ENCODE measurements at places on chromosomes 16 and 17. TPM values are rescaled to one million over a fixed set of nuclear protein-coding genes. Genes with fewer than 3 reads are reported as not detected.

- DNase-seq = no peak
Measured at GRCh38 chr16:52076801-52077201, 470.1 kb downstream of the TOX3 start.

DNA sequence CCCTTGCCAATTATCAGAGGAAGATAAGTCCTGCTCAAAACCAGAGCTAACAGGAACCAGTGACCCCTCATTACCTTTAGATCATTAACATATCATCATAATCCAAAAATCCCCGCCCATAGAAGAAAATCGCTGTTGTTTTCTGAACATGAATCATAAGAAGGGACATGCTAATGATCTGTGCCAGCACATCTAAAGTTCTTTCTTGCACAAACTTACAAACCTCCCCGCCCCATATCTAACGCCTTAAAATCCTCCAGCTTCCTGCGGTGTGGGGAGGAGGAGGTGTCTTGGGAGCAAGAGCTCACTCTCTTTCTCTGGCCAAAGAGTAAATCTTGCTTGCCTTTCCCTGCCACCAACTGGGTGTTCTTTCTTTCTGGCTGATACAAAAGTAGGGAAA, 78.3 kb downstream of the IRX3 start:
- no peak for DNase-seq

DNA sequence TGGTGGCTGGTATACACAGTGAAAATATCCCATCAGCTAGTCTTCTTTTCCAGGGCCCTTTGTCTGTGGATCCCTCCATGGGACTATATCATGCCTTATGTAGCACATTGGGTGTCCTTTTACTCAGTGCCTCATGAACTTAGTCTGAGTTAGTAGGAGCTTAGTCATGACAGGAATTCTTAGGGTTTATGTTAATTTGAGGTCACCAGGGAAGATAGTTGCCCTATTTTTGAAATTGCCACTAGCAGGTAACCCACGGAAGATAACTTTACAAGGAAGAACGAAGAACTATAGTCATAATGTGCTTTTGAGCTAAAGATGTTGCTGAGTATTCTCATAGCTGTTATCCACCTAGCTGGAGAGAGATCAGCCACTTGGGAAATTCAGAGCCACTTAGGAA, 14.8 kb upstream of the PLK1 start:
- no peak for DNase-seq

- no peak for DNase-seq
Measured at GRCh38 chr17:51995797-51996403, 162.6 kb downstream of the CA10 start.

- DNase-seq = no peak
Measured at GRCh38 chr17:73208139-73208827, 15.4 kb downstream of the COG1 start.

DNA sequence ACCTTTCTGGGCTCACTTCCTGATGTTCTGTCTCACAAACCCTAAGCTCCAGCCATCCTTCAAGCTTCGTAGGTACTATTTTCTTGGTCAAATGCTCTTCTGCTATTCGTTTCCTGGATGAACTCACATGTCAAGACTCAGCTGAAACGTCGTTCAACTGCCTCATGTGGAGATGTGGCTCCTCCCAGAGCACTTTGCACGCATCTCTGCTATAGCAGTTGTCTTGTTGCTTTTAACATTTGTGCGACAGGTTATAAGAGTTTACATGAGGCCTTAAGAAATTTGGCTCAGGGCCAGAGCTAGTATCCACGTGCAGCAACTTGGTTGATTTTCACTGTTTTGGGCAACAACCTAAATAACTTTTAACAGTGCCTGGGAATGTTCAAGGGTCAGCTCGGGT, 2.8 kb upstream of the KRT40 start:
- no peak for DNase-seq

- no peak for DNase-seq
Measured at GRCh38 chr17:72515291-72516065, 394.7 kb downstream of the SOX9 start.

DNA sequence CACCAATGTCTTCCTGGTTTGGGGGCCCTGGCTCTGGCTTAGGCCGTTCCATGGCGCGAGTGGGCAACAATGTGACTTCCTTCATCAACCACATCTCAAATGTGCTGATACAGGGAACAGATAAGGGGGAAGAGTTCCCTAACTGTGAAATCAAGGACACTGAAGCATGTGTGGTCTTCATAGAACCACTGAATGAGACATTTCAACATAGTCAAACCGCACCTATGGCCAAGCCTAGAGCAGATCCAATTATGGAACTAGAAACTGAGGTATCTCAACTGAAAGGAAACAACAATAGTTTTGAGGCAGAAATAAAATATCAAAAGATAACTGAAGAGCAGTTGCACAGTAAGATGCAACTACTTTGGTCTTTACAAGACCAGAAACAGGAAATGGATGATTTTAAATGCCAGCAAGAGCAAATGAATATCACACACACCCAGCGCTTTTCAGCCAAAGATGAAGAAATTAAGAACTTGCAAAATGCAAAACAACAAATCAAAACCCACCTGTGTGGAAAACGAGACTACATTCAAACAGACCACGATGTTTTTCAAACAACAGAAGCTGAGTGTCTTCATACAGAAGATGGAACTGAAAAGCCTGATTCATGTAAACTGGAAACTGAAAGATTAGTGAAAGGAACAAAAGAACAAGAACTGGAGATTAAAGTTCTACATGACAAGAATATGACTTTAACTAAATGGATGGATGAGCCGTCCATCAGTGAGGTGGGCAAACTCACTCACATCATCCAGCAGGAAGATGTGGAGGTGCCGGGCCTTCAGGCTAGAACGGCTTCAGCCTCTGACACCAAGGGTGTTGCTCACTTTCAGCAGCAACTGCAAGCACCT, 18.1 kb upstream of the LCMT1 start:
- no peak for DNase-seq

DNA sequence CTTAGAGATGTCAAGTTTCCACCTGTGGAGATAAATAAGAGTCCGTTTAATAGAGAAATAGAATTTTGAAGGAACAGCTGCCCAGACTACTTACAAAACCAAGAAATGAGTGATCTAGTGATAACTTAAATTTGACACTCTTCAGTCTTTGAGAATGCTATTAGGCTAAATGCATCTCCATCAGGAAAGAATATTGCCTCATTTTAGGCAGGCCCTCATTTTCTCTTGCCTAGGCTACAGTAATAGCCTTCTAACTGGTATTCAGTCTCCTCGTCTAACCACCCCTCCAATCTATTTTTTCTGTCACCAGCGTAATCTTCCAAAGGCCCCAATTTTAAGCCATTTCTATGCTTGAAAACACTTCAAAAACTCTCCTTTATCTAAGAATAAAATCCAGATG, 537.8 kb upstream of the CA10 start:
- DNase-seq = no peak

GRCh38 chr17:38427160-38427949, 909 bp upstream of the ARHGAP23 start:
- no peak for DNase-seq

DNA sequence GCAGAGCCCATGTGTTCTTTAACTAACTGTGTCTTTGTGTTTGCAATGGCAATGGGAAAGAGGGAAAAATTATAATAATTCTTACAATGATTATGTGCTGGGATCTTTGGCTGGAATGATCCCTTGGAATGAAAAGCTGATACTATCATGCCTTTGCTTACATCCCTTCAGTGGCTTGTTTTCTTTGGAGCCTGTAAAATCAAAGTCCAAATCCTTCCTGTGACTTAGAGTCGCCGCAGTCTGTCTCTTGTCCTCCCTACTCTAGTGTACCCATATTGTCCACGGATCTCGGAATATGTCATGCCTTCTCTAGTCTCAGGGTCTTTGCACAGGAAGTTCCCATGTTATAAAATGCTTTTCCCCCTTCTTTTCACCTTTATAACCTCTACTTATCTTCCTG, 111.7 kb upstream of the MAF start:
- DNase-seq = no peak

DNA sequence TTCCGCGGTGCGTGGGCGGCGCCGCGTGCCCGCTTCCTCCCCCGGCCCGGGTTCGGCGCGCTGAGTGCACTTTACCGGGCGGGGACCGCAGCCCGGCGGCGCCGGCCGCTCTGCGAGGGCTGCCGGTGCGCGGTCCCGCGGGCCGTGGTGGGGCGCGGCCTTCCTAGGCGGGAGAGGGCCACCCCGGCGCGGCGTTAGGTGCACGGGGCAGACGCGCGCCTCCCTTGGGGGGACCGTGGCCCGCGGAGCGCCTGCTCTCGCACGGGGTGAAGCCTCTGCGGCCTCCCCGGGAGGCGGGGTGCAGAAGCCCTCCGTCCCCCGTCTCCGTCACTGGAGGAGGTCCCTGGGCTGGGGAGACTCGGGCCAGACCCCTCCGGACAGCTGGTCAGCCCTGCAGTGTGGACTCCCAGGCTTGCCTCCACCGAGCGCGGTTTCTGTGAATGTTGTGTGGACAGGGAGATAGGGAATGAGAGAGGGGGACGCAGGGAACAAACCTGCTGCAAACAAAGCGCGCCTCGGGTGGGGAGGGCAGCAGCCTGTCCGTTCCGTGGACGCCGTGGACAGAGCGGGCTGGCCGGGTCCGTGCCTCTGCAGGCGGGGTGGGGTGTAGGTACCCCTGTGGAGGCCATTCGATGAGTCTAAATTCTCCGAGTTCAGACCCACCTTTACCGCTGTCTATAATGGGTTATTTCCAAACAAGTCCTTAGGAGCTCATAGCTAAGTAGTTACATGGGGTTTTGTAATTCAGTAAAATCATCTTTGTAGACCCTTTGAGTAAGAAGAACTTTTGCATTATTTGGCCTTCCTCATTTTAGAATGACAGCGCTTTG, 721 bp downstream of the TBCD start:
- DNase-seq = no peak

GRCh38 chr17:50462446-50462845, 6.2 kb downstream of the CHAD start:
- DNase-seq = no peak

DNA sequence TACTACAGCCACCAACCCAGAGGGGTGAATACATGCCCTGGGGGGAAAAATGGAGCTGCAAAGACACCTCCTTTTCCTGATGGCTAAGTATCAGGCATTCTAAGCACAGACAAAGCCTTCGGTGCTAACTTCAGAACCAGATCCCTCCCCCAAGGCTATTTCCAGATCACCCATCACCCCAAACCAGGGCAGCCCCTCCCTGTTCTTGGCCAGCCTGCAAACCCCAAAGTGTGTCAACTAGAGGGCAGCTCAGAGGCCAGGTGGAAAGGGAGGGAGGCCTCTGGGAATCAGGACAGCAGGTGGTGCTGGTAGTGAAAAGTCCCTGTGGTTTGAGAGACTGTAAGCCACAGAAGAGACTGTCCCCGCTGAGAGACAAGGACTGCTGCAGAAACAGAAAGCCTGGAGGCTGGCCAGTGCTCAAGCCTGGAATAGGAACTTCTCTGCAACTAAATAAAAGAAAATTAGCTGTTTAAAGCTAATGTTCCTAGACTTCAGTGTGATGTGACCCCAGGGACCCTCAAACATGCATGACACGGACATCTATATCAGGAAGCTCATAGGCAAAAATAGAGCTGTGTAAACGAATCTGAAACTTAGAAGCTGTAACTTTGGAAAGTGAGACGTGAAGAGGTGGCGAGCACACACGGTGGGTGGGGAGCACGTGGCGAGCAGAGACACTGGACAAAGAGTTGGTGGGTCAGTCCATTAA, 9.1 kb downstream of the TUBG1 start:
- peak; percentile 10 for DNase-seq

- no peak for DNase-seq
Measured at GRCh38 chr17:74691151-74691550, 21.6 kb downstream of the CD300LF start.

GRCh38 chr16:89395150-89396142, 94.9 kb downstream of the ANKRD11 start:
- DNase-seq = no peak

GRCh38 chr16:23902034-23902747, 66.4 kb downstream of the PRKCB start:
- no peak for DNase-seq

- peak; percentile 38 for DNase-seq
Measured at GRCh38 chr17:2398655-2399571, 1.9 kb downstream of the MNT start.

- DNase-seq = no peak
Measured at GRCh38 chr17:78883089-78883532, 19.9 kb downstream of the CEP295NL start.

- no peak for DNase-seq
Measured at GRCh38 chr17:21239680-21240368, 13.4 kb downstream of the NATD1 start.

- DNase-seq = no peak
Measured at GRCh38 chr17:5536866-5537650, 47.3 kb downstream of the NLRP1 start.

DNA sequence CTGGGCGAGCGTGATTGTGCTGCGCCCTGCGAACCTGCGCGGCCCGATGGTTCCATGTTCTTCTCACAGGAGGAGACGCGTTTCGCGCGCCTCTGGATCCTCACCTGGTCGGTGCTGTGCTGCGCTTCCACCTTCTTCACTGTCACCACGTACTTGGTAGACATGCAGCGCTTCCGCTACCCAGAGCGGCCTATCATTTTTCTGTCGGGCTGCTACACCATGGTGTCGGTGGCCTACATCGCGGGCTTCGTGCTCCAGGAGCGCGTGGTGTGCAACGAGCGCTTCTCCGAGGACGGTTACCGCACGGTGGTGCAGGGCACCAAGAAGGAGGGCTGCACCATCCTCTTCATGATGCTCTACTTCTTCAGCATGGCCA, 1.0 kb downstream of the FZD2 start:
- DNase-seq = no peak

- no peak for DNase-seq
Measured at GRCh38 chr17:70871180-70871818, 702.0 kb downstream of the KCNJ2 start.

SERPINF2 gene
- total RNA-seq = 68.6 TPM

PRSS27 gene
- total RNA-seq = 6.3 TPM

SLC38A8 gene
- total RNA-seq = 0.80 TPM

SPNS1 gene
- total RNA-seq = 36.6 TPM

SCNN1B gene
- not detected for total RNA-seq

FOXJ1 gene
- total RNA-seq = 18.6 TPM

ABCC3 gene
- total RNA-seq = 2.3 TPM

ITPRIPL2 gene
- total RNA-seq = 13.8 TPM

HSD11B2 gene
- total RNA-seq = 38.7 TPM

DRC7 gene
- total RNA-seq = 6.8 TPM

HCRT gene
- total RNA-seq = not detected

SLC6A4 gene
- total RNA-seq = 0.64 TPM

Measured in progenitor cell of endocrine pancreas (in vitro differentiated cells).